Activated CD4-positive, alpha-beta T cell treated with anti-CD3 and anti-CD28 coated beads, Interleukin-2, amount 10 ng/mL, durations not matched to agents 24 days and 14 days (primary cell): ENCODE measurements at places on chromosomes 1 and 21. TPM values are rescaled to one million over a fixed set of nuclear protein-coding genes. Genes with fewer than 3 reads are reported as not detected.

GBP7 gene
- total RNA-seq = not detected in 2 replicates

ZBTB8B gene
- not detected in 2 replicates for total RNA-seq

CYP4A22 gene
- total RNA-seq = not detected in 2 replicates

SYT6 gene
- total RNA-seq = not detected in 2 replicates

SERTAD4 gene
- not detected in 2 replicates for total RNA-seq

CLEC20A gene
- total RNA-seq = not detected in 2 replicates

MFAP2 gene
- total RNA-seq = not detected in 2 replicates

DNAJC28 gene
- total RNA-seq = 0.09 and 0.12 TPM in 2 replicates

SAMD13 gene
- 0.21 TPM in 1 of 2 replicates, not detected in the other for total RNA-seq

TNFRSF9 gene
- 30.5 and 30.9 TPM in 2 replicates for total RNA-seq

BECN2 gene
- not detected in 2 replicates for total RNA-seq

PLA2G2F gene
- total RNA-seq = not detected in 2 replicates

KCNE2 gene
- total RNA-seq = not detected in 2 replicates

IL20 gene
- total RNA-seq = not detected in 2 replicates

KCNN3 gene
- total RNA-seq = 0.35 and 0.54 TPM in 2 replicates

ATXN7L2 gene
- 15.1 and 15.6 TPM in 2 replicates for total RNA-seq

CHD5 gene
- total RNA-seq = 0.59 and 0.63 TPM in 2 replicates

ZNF695 gene
- 0.65 and 0.95 TPM in 2 replicates for total RNA-seq

ZNF683 gene
- total RNA-seq = not detected in 2 replicates

OR2T4 gene
- not detected in 2 replicates for total RNA-seq
